ENCODE measurements at places on chromosomes 12 and 14.

- no peak for DNase-seq
Observed at GRCh38 chr14:95232894-95233584, 75.7 kb upstream of the DICER1 start.

- no peak for DNase-seq
Observed at GRCh38 chr12:129819391-129819790, 84.4 kb downstream of the TMEM132D start.

DNA sequence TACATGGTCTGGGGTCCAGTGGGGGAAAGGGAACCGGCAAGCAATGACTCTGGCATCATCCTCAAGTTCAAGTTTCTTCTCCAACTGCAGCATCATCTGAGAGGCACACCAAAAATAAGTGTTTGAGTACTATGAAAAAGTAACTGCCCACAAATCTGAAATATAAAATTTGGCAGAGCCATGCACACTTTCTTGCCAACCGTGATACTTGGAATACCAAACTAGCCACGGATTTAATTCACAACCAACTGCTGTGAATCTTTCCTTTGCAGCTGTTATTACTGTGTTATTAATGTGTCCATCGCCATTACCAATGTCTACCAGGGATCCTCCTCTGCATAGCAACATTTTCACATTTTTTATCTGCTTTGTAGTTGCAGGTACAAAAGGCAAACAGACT, 74.6 kb downstream of the GXYLT1 start:
- no peak for DNase-seq

- DNase-seq = no peak
Observed at GRCh38 chr14:84468153-84468552, 1061.8 kb upstream of the FLRT2 start.

- no peak for DNase-seq
Observed at GRCh38 chr14:104979758-104980610, 1.8 kb upstream of the AHNAK2 start.

All from cortex of kidney (tissue), 1 donor.